Stimulated activated CD4-positive, alpha-beta T cell treated with anti-CD3 and anti-CD28 coated beads, Interleukin-15, amount 100 ng/mL, for 1 hour (primary cell): ENCODE measurements at places on chromosomes 12 and 14.

DNA sequence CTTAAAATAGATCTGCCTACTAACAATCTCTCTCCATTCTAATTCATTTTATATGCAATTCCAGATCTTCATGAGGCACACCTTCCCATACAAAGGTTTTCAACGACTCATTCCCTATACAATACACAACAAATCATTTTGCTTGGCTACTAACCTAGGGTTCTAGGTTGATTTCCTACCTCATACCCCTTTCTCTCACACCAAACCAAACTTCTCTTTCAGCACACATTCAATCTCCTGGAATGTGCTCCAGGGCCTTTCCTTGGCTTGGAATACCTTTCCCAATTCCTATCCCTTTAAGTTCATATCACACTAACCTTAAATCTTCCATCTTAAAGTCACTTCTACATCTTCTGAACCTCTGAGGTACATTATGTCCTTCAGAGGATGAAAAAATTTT, 38.7 kb upstream of the MTERF2 start:
- DNase-seq, result no peak

DNA sequence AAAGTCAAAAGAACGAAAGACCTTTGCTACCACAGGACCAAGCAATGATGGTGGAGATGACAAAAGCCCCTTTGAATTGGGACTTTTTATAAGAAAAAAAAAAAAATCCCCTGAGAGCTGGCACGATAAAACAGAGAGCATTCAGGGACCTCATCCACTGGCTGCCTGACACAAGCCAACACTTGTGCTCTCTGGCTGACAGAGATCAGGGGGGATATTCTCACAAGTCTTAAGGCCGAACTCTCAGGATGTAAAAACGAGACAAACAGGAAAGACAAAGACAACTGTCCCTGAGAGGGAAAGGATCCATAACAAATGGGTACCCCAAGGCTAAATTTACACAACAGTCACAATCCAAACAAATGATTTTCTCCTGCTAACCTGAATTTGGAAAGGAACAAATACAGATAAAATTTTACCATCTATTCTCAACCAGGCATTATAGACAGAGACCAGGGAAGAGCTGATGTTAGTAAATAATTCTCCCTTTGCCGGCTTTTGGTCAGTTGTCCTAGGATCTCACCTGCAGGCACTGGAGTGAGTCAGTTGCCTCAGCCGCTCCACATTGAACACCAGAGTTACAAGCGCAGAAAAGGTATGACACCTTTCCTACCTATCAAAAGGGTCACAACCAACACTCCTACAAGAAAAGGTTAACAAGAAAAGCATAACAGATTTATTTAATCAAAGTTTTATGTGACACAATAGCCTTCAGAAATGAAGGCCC, 37.9 kb upstream of the GARIN6 start:
- DNase-seq, result no peak

- DNase-seq, result no peak
These were observed 14.8 kb upstream of the PAX9 start for GRCh38 chr14:36646664-36647416.

- DNase-seq, result no peak
These were observed 49.0 kb downstream of the NTF3 start for GRCh38 chr12:5480938-5481303.

DNA sequence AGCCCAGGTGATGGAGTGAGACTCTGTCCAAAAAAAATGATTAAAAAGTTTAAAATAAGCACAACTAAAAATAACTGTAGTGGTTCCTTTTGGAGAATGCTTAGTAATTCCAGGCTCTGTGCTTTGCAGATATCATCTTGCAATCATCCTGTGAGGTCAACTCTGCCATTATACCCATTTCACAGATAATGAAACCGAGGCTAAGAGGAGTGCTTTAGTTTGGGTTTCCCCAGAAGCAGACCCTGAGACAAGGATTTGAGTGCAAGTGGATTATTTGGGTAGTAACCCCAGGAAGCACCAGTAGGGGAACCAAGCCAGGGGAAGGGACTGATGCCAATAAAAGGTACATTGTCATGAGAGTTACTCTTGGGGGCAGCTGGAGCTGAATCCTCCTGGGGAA, 44.7 kb downstream of the RIN3 start:
- no peak for DNase-seq

DNA sequence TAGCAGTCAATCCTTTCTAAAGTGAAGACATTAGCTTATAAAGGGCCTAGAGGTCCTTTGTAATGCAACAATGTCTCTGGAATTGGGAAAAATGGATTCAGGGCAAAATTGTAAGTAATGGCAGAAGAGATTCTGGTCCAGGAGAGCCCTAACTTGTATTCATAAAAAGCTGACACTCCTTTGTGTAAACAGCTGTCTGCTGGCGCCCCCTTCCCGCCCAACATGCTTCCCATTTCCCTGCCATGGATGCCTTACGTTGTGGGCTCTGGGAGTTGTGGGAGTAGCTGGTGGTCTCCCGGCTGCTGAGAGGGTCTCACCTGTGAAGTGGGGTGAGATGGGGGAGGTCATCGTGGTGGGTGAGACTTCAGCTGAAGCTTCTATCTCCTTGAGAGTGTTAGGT, 2.3 kb downstream of the ACRBP start:
- no peak for DNase-seq

GRCh38 chr14:58796242-58797009, 158.7 kb downstream of the DACT1 start:
- DNase-seq, result no peak

DNA sequence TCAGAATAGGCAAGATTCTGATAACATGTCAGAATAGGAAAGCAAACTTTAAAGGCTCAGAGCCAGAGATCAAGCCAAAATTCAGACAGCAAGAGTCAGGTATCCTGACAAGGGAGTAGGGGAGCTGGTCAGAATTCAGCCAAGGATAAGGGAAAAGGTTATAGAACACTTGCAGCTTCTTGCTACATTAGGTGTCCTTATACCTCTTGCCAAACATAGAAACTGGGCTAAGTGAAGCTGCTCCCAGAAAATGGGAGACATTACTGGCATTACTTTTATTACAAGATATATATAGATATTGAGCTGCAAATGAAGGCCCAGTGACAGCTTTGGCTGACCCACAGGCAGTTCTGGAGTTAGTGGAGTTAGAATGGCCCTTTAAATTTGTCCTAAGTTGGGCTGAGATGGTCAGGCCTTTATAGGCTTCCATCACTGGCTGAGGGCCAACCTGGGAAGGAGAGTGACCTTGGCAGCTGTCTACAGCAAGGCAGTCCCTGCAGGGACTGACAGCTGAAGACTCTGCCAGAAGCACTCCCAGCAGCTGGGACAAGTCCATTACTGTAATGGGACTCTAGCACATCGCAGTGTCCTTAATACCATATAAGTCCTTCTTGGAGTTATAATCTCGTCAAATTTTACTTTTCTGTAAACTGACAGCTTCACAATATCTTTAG, 83.0 kb downstream of the LRRC9 start:
- no peak for DNase-seq

- DNase-seq, result no peak
These were observed 66.6 kb downstream of the LLPH start for GRCh38 chr12:66063916-66064315.
